Hematopoietic multipotent progenitor cell treated with erythropoietin and hydrocortisone succinate and interleukin-3 and kit ligand, for 17 days (in vitro differentiated cells): ENCODE measurements at places on chromosomes 2 and 18.
A peak's percentile ranks its signal among the peaks of the same experiment; 100 is the strongest.

- DNase-seq: no peak
Observed at GRCh38 chr2:232941912-232942594, 71.0 kb downstream of the NGEF start.

DNA sequence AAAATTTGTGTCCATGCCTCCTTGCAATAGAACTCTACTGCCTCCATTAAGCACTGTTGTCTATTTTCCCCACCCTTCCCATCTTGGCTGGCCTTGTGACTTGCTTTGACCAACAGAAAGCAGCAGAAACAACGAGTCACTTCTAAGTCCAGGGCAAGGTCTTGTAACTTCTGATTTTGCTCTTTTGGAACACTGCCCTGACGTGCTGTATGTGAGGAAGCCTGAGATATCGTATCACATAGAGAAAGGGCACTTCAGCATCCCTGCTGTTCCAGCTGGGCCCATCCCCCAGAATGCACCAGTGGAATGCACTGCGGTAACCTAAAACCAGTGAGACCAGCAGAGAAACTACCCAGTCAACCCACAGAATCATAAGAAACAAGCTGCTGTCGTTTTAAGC lies 28.1 kb downstream of the NCKAP1 start:
- peak; percentile 32 for DNase-seq

DNA sequence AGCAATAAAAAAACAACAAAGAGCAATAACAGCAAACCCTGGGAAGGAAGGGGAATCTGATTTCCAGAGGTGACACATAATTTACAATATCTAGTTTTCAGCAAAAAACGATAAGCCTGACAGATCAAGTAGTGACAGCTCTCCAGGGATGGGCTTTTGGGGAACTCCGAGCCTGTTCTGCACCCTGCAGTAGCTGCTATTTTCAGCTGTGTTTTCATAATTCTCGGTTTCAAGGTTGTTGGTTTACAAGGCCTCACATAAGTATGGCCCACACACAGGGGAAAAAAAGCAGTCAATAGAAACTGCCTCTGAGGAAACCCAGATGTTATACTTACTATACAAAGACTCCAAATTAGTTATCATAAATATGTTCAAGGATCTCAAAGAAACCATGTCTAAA lies 67.7 kb upstream of the CTLA4 start:
- DNase-seq: no peak

DNA sequence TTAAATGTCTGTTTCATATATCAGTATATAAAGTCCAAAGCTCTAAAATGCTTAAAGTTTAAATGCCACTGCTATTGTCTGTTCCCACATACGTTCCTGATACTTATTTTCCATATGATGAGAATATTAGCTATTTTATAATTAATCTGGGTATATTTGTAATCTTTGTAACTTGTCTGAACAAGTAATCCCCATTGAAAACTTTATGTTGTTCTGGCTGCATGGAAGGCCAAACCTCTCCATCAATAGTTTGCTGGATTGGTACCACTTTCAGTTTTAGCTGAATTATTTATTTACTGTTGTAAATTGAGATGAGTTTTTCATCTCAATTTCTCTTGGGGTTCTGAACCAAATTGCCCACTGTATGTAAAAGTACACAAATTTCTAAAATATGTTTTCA lies 1.5 kb downstream of the MBD5 start:
- no peak for DNase-seq

- no peak for DNase-seq
Observed at GRCh38 chr18:48820483-48821250, 130.1 kb downstream of the SMAD7 start.

GRCh38 chr2:26464390-26465265 lies 13.3 kb downstream of the OTOF start:
- DNase-seq: no peak

DNA sequence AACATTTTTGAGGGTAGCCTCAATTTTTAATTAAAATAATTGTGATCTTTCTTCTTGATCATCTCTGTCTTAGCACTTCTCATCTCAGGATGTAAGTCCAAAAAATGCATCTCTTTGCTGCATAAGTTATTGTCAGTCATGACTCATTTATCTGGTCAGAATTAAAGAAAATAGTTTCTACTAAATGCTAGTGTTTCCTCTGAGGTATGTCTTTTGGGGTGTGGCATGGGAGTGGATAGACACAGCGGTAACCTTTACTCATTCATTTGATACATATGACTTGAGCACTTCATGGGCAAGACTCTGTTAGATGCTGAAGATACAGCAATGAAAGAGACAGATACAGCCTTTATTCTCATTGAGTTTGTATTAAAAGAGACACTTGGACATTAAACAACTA lies 284.7 kb downstream of the IRS1 start:
- no peak for DNase-seq

DNA sequence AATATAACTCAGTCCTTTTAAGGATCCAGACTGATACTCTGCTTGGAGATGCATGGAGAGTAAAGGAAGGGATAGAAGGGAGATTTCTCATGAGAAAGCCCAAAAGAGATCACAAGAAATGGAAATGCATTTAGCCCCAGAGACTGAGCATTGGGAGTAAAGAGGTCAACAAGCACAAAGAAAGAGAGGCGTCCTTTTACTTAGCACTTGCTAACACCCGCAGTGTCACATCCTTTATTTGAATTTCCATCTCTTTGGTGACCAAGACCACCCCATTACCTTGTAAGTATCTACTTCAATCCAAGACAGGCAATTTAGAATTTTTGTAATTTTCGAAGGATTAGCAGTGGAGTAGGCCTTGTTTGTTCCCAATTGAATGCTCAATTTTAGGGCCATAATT lies 111.8 kb upstream of the DCC start:
- no peak for DNase-seq

GRCh38 chr2:85429924-85430289 lies 11.4 kb downstream of the SH2D6 start:
- peak; percentile 40 for DNase-seq

- DNase-seq: no peak
Observed at GRCh38 chr2:858646-859045, 92.0 kb upstream of the SNTG2 start.
